Activated naive CD4-positive, alpha-beta T cell treated with anti-CD3 and anti-CD28 coated beads for 36 hours (primary cell): ENCODE measurements at places on chromosomes 11 and 22. TPM values are rescaled to one million over a fixed set of nuclear protein-coding genes. Genes with fewer than 3 reads are reported as not detected.

Gene TBRG1
- 28.6 TPM for total RNA-seq

DNA sequence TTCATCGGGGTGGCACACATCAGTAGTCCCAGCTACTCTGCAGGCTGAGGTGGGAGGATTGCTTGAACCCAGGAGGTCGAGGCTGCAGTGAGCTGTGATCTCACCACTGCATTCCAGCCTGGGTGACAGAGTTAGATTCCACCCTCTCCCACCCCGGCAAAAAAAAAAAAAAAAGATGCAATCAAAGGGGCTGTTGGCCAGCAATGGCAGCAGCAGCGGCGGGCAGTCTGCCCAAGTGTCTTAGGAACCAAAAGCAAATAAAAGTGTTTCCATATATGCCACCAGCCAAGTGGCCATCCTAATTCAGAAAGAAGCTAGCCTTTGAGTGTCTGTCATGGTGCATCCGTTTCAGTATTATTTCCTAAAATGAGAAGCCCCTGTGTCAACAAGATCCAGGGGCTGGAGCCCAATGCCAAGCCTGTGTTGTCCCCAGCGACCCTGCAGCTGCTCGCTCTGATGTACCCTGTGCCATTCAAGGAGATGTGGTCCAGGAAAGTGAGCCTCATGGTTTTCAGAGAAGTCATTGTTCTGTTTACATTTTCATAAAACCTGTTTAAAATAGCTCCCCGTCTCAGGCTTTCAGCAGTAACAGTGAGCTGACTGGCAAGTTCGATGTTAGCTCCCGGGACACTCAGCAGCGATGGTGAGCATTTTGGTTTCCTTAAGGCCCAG, 12.5 kb downstream of the CDPF1 start:
- no peak for DNase-seq

Gene FREY1
- total RNA-seq, result 0.76 TPM

- no peak for DNase-seq
Observed at GRCh38 chr11:128749974-128750373, 56.1 kb downstream of the FLI1 start.

DNA sequence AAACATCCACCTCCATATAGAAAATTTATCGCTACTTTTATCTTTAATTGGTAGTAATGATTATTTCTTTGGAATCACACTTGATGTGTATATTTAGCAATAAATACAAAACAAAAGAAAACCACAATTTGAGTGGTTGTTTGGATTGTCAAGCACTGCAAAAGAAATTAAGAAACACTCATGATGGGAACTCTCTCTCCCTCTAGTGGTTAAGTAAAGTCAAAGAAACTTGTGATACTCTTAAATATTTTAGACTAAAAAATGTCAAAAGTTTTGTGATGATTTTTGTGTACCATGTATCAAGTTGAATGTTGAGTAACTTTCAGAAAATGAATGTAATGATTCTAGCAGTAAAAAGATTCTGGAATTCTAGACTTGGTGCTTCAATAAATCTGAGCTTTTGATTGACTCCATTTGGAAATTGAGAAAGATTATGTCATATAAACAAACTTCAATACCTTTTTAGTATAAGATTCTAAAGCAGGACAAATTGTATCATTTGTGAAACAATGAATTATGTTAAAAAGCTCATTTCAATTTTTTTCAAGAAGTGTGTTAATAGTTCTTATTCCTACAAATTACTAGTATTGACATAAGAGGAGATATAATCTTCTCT, 20.8 kb downstream of the MUC15 start:
- no peak for DNase-seq
